Vagina (tissue), 2 donors: ENCODE measurements at places on chromosomes 6 and 20.
A peak's percentile ranks its signal among the peaks of the same experiment; 100 is the strongest.

DNA sequence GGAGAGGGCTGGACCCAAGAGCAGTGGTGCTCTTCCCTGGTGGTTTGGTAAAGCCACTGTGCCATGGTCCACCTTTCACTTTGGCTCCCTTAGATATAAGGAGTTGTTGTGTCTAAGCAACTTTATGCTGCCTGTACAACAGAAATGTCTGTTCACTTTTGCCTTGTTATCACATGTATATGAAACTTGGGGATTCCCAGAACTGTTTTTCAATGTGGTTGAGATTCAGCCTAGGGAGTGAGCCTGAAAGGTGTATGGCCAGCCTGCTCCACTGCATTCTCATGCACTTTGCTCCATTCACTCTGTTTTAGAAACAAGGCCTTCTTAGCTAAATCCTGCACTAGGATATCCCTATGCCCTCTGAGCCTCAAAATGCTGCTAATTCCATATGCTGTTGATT lies 234.5 kb upstream of the THEMIS start:
- peaks cover 20% of the 10 kb centered on the region for H3K4me1 ChIP-seq
- H3K36me3 ChIP-seq, result no peaks in the 10 kb centered on the region
- H3K27ac ChIP-seq, result no peak overlapping the region
- H3K4me3 ChIP-seq, result no peak overlapping the region
- DNase-seq, result no peak

GRCh38 chr6:22825210-22825609 lies 255.8 kb downstream of the HDGFL1 start:
- DNase-seq, result no peak
- no peaks in the 10 kb centered on the region for H3K27me3 ChIP-seq
- H3K4me1 ChIP-seq, result peaks cover 11% of the 10 kb centered on the region
- H3K36me3 ChIP-seq, result no peaks in the 10 kb centered on the region
- H3K27ac ChIP-seq, result no peak overlapping the region

- no peaks in the 10 kb centered on the region for H3K27me3 ChIP-seq
- H3K27ac ChIP-seq, result no peak overlapping the region
- no peaks in the 10 kb centered on the region for H3K4me1 ChIP-seq
- no peak overlapping the region for H3K4me3 ChIP-seq
Observed at GRCh38 chr6:134698228-134698627, 251.7 kb downstream of the ALDH8A1 start.

DNA sequence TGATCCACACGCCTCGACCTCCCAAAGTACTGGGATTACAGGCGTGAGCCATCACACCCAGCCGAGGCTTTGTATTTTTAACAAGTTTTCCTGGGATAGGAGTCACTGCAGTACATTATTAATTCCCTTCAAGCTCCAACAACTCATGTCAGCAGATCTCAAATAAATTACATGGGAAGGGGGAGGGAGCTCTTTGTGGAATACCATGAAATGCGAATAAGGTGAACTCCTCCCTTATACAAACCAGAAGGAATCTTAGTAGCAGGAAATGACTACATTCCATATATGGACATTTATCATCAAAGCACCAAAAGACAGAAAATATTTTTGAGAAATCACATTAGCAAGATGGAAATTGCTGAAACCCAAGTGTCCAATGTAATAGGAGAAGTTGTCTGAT lies 2.9 kb downstream of the GSS start:
- H3K4me3 ChIP-seq, result no peak overlapping the region
- no peaks in the 10 kb centered on the region for H3K27me3 ChIP-seq
- peaks cover 17% of the 10 kb centered on the region for H3K4me1 ChIP-seq
- DNase-seq, result no peak
- H3K36me3 ChIP-seq, result no peaks in the 10 kb centered on the region
- H3K27ac ChIP-seq, result no peak overlapping the region

- no peak overlapping the region for H3K27ac ChIP-seq
- H3K27me3 ChIP-seq, result no peaks in the 10 kb centered on the region
- H3K36me3 ChIP-seq, result no peaks in the 10 kb centered on the region
- no peak overlapping the region for H3K4me3 ChIP-seq
Observed at GRCh38 chr6:148557796-148558321, 189.0 kb upstream of the UST start.

DNA sequence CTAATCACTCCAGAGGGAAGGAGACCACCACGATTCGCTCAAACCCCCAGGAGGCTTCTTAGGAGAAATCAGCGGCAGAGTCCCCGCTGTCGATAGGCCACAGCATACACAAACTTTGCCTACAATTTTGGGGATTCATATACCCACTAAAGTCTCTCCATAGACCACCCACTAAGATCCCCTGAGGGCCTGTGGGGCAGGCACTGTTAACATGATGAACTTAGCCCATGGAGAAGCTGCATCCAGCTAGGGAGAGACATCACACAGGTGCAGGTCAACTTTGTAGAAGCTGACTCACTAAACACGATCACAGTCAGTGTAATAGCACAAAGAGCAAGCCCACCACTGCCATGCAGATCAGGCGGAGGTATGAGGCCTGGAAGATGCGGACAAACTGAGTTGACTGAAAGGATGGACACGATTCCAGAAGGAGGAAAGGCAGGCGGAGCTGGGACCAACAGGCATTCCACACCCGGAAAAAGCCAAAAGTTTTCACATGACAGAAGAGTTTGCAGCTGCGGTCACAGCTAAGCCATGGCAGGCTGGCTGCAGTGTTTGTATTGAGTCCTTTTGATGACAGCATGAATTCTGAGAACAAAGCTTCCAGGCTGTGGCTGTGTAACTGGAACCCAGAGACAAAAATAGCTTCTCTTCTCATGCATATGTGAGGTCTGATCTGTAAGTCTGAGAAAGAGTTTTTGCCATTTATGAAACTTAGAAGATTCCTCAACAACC lies 75.7 kb upstream of the QKI start:
- no peak overlapping the region for H3K4me3 ChIP-seq
- no peak overlapping the region for H3K27ac ChIP-seq

DNA sequence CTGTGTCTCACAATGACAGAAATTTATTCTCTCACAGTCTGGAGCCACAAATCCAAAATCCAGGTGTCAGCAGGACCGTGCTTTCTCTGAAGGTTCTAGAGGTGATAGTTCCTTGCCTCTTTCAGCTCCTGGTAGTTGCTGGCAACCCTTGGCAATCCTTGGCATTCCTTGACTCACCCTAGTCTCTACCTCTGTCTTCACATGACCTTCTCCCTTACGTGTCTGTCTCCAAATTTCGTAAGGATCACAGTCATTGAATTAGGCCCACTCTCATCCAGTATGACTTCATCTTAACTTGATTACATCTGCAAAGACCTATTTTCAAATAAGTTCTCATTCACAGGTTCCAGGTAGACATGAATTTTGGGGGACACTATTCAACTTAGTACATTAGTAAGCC lies 143.1 kb downstream of the CEP57L1 start:
- no peak for DNase-seq
- no peak overlapping the region for H3K27ac ChIP-seq
- no peaks in the 10 kb centered on the region for H3K27me3 ChIP-seq
- H3K36me3 ChIP-seq, result no peaks in the 10 kb centered on the region

DNA sequence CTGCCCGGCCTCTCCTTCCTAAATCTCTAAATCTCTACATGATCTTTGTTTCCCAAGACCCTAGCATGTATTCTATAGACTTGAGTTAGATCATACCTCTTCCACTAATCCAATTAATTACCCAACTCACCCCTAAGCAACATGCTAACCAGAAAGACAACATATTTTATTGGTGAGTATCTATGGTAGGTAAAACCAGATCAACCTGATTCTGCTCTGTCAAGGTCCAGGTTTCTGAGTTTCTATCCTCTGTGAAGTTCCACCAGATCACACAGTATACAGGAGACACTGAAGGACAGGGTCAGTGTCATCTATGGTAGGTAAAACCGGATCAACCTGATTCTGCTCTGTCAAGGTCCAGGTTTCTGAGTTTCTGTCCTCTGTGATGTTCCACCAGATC lies 363.2 kb upstream of the MARCKS start:
- no peak overlapping the region for H3K4me3 ChIP-seq
- no peak for DNase-seq
- H3K27ac ChIP-seq, result no peak overlapping the region
- H3K27me3 ChIP-seq, result no peaks in the 10 kb centered on the region

GRCh38 chr20:44691424-44692423 lies 23.4 kb upstream of the CCN5 start:
- peaks cover 72% of the 10 kb centered on the region for H3K4me1 ChIP-seq
- H3K27me3 ChIP-seq, result no peaks in the 10 kb centered on the region
- no peak for DNase-seq
- no peak overlapping the region for H3K4me3 ChIP-seq
- H3K36me3 ChIP-seq, result no peaks in the 10 kb centered on the region
- H3K27ac ChIP-seq, result peak overlapping the region; percentile 86

- no peaks in the 10 kb centered on the region for H3K36me3 ChIP-seq
- no peak overlapping the region for H3K4me3 ChIP-seq
- DNase-seq, result no peak
Observed at GRCh38 chr6:113377362-113377942, 479.7 kb upstream of the MARCKS start.

DNA sequence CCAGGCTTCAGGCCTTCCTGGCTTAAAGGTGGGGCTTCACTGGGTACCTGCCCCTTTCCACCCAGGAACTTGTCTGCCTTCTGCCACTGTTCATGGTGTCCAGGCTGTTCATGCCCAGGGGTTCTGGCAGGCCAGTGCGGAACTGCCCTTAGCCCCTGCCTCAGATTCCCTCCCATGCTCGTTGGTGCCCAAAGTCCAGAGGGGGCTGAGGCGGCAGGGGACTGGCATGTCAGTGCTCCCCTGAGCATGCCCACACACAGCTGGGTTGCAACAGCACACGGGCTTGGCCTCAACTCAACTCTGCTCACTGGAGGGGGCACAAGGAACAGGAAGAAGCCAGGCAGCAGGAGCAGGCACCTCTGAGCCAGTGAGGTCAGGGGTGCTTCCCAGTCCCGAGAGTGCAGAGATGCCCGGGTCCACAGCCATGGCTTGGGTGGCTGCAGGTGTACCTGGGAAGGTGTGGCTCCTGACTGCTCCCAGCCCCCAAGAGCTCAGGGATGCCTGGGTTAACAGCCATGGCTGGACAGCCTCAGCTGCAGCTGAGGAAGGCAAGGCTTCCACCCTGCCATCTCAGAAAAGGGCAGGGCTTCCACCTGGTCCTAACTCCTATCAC lies 845.9 kb downstream of the EYS start:
- DNase-seq, result peak; percentile 81
- H3K4me3 ChIP-seq, result no peak overlapping the region
- no peaks in the 10 kb centered on the region for H3K36me3 ChIP-seq

DNA sequence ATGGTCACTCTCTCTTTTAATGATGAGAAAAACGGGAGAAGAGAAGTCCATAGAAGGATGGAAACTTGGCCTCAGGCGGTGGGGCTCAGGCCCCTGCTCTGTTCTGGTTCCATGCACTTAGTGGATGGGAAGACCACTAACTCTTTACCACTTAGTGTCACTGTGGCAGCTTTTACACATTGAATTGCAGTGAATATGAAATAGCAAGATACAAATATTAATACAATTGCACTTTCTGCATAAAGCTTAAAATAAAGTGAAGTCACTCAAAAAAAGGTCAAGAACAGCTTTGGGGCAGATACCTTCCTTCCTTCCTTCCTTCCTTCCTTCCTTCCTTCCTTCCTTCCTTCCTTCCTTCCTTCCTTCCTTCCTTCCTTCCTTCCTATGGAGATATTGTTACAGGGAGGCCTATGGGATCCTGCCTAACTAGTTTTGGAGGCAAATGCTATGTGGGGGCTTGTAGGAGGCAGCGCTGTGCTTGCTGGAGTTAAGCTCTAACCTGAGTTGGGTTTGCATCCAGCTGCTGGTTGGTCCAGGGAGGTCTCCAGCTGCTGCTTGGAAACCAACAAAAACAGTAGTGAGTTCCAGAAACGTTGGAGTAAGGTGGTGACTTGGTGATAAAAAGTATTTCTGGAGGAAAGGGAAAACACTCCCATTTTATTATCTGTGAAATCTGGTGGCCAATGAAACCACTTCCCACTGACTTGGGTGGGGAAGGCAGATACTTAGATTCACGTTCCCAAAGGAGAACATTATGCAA lies 62.3 kb upstream of the NKX2-2 start:
- no peaks in the 10 kb centered on the region for H3K27me3 ChIP-seq
- H3K4me1 ChIP-seq, result no peaks in the 10 kb centered on the region
- H3K27ac ChIP-seq, result no peak overlapping the region
- no peaks in the 10 kb centered on the region for H3K36me3 ChIP-seq
- H3K4me3 ChIP-seq, result no peak overlapping the region
- DNase-seq, result peak; percentile 29

DNA sequence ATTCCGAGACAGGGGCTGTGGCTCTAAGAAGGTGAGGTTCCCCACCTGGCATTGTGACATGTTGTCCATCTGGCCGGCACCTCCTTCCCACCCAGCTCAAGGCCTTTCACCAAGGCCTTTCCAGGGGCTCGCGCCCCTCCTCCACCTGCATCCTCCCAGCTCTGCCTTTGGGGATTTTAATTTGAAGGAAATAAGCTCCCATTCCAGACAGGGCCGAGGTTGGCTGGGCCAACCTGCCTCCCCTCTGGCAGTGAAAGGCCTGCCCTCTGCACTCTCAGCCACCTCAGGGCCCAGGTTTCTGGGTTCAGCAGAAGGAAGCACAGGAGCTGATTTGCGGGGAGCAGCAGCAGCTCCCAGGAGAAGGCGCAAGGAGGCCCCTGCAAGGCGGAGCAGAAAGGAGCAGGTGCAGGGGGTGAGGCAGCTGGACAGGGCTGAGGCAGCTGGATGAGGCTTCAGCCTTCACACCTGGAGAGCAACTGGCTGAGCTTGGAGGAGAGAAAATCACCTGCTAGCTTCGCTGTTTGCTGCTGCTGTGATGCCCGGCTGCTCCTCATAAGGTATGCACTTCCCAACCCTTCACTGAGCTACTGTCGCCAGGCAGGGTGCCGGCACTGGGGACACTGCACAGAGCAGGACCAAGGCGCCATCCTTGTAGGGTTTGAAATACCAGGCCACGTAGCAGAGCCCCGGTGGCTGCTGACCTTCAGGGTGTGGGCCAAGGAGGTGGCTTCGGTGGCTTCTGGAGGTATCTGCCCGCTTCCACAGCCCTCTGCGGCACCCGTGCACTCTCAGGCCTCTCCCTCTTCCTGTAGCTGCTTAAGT lies 147.0 kb downstream of the SYNDIG1 start:
- H3K27me3 ChIP-seq, result no peaks in the 10 kb centered on the region
- peak; percentile 90 for DNase-seq
- no peaks in the 10 kb centered on the region for H3K4me1 ChIP-seq
- no peak overlapping the region for H3K27ac ChIP-seq
- no peak overlapping the region for H3K4me3 ChIP-seq

GRCh38 chr6:139712830-139713229 lies 338.4 kb upstream of the CITED2 start:
- no peak overlapping the region for H3K4me3 ChIP-seq
- H3K4me1 ChIP-seq, result peaks cover 14% of the 10 kb centered on the region

DNA sequence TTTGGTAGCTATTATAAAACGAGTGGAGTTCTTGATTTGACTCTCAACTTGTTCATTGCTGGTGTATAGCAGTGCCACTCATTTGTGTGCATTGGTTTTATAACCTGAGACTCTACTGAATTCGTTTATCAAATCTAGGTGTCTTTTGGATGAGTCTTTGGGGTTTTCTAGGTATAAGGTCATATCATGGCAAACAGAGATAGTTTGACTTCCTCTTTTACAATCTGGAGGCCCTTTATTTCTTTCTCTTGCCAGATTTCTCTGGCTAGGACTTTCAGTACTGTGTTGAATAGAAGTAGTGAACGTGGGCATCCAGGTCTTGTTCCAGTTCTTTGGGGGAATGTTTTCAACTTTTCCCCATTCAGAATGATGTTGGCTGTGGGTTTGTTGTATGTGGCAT lies 38.8 kb downstream of the SUMO4 start:
- no peaks in the 10 kb centered on the region for H3K27me3 ChIP-seq
- no peak for DNase-seq
- H3K36me3 ChIP-seq, result no peaks in the 10 kb centered on the region
- H3K4me3 ChIP-seq, result no peak overlapping the region
- H3K27ac ChIP-seq, result no peak overlapping the region

GRCh38 chr6:105263685-105264610 lies 84.1 kb upstream of the POPDC3 start:
- H3K27me3 ChIP-seq, result no peaks in the 10 kb centered on the region
- no peaks in the 10 kb centered on the region for H3K36me3 ChIP-seq
- H3K27ac ChIP-seq, result no peak overlapping the region
- H3K4me3 ChIP-seq, result no peak overlapping the region
- no peak for DNase-seq
